Stimulated activated memory B cell treated with anti-CD40 and anti-IgM and Interleukin-4, amounts not matched to agents 10 μg/mL and 1 μg/mL and 100 μg/mL, for 72 hours (primary cell): ENCODE measurements at places on chromosomes 7 and 10.

GRCh38 chr10:122258136-122259074 lies 12.7 kb upstream of the BTBD16 start:
- ATAC-seq = peak; percentile 51

DNA sequence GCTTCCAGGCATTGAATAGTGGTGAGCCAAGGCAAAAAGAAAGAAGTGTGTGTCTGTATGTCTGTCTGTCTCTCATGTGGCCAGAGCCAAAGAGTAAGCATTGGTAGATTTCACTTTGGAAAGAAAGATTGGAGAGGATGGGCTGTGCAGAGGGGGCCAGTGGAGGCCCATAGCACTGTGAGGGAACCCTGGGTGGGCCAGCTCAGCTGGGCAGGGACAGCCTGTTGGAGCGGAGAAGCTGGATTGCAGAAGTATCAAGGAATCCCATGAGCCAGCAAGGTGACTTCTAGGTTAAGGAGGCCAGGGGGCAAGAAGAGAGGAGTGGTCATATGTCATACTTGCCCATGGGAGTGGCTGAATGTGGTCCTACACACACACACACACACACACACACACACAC lies 1.5 kb upstream of the GRID1 start:
- no peak for ATAC-seq

GRCh38 chr10:81541517-81541916 lies 333.5 kb upstream of the NRG3 start:
- ATAC-seq = no peak

GRCh38 chr7:78080241-78080640 lies 281.7 kb downstream of the PHTF2 start:
- no peak for ATAC-seq

DNA sequence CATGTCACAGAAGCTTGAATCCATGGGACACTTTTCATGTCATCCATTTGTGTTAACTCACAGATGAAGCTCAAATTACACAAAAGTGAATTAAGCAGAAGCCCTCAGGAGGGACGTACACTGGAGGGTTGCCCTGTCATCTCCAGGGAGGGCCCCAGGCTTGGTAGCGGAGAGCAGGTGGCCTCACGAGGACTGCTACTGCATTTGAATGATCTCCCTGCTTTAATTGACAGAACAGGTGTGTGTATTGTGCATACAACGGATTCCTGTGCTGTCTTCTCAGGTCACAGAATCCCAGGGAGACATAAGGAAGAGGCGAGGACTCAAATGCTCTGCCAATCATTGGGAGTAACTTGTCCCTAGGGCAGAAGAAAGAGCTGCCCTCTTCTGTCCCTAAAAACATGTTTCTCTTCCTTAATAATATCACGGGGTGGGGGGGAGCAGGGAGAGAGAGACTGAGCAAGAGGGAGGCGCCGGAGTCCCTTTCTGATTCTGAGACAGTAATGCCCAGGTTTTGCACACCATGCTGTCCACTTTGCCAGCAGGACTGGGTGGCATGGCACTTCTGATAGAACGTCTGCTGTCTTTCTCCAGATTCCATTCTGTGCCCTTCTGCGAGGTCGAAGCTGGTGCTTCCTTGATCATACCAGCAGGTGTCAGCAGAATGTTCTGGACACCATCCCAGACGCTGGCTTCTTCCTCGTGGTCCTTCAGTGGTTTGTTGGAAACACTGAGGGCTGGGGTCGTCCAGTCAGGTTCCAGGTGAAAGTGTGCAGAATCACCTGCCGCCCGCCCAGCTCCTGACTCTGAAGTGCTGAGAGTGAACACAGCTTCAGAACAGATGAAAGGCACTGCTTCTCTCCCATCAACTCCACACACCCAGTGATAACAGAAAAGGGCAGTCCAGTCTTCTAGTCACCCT lies 26.2 kb upstream of the RASGEF1A start:
- ATAC-seq = peak; percentile 59

DNA sequence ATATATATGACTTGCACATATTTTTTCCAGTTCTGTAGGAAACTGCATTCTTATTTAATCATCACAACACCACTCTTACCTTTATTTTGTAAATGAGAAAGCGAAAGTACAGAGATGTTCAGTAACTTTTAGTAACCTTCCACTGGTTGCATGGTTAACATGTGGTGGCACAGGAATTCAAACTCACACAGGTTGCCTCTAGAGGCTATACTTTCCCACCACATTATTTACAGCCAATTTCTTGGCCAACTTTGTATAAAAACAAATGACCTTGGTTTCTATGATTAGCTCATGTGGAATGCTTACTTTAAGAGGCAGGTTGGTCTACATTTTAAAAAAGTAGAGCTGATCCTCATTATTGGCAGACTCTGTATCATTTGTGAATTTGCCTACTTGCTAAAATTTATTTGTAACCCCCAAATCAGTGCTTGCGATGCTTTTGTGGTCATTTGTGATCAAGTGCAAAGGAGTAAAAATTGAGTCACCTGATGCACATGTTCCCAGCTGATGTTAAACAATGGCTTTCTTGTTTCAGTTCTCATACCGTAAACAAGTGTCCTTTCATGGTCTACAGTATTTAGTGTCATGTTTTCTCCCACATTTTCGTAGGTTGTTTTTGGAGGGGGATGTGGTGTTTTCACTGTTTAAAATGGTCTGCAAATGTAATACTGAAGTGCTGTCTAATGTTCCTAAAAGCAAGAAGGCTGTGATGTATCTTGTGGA lies 14.8 kb downstream of the BBS9 start:
- ATAC-seq = no peak

- ATAC-seq = no peak
Observed at GRCh38 chr7:2290877-2291276, 23.4 kb downstream of the SNX8 start.

- ATAC-seq = no peak
Observed at GRCh38 chr7:76089865-76090475, 42.1 kb downstream of the MDH2 start.

DNA sequence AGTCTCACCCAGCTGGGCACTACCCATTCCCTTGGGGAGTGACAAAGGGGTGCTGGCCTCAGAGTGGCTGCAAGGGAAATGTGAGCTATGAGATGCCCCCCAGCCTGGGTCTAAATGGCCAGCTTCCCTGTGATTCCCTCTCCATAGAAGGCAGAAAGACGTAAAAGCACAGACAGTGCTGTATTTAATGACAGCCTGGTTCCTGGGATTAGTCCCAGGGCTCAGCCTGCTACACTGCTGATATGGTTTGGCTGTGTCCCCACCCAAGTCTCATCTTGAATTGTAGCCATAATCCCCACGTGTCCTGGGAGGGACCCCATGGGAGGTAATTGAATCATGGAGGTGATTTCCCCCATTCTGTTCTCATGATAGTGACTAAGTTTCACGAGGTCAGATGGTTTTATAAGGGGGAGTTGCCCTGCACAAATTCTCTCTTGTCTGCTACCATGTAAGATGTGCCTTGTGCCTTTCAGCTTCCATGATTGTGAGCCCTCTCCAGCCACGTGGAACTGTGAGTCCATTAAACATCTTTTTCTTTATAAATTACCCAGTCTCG lies 23.9 kb upstream of the CALN1 start:
- ATAC-seq = no peak

DNA sequence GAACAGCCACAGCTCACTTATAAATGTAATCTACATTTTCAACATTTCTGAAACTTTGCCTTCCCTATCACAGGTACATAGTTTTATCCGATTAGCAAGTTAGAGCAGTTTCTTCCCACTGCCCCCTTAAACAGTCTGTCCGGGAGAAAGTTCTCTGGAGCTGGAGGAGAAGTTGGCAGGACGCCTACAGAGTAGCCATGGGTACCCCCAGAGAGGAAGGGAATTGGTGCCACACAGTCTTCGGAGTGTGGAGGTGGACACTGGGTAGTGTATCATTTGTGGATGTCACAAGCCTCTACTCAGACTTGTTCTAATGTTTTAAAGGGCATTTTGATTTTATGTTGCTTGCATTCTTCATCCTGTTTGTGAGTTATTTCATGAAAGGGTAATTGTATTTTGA lies 39.0 kb downstream of the TAF3 start:
- no peak for ATAC-seq

- ATAC-seq = no peak
Observed at GRCh38 chr7:85522070-85522469, 335.2 kb upstream of the SEMA3D start.

- peak; percentile 93 for ATAC-seq
Observed at GRCh38 chr7:27697861-27698430, 35.3 kb upstream of the HIBADH start.

- peak; percentile 72 for ATAC-seq
Observed at GRCh38 chr7:139799586-139799985, 21.8 kb upstream of the HIPK2 start.
